Effector CD4-positive, alpha-beta T cell (primary cell): ENCODE measurements at places on chromosomes 11 and 22.

GRCh38 chr22:35124691-35125219, 58.8 kb downstream of the ISX start:
- DNase-seq: no peak

DNA sequence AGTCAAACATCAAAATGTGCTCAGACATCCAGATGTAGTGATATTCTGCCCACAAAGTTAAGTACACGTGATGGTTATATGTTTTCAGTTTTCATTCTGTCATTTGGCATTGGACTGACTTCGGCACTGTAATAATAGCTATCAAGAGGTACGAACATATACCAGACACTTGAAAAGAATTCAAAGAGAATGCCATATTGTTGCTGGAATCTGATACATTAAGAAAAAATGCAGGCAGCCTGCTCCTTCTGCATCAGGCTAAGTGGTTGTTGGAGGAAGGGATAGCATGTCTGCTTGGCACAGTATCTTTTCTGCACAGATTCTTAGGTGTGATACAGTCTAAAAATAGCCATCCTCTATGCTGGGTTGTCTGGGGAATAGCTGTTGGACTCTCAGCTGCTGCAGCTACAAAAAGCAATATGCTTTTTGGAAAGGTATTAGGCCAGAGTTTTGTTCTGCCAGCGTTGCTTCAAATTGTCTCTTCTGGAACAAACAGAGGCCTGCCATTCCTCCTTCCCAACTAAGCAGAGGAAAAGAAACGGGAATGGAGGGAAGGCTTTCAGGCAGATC, 892.6 kb downstream of the TBC1D22A start:
- DNase-seq: no peak

GRCh38 chr11:72244361-72245262, 636 bp upstream of the PHOX2A start:
- no peak for DNase-seq

GRCh38 chr11:133950874-133951326, 5.9 kb downstream of the IGSF9B start:
- no peak for DNase-seq

DNA sequence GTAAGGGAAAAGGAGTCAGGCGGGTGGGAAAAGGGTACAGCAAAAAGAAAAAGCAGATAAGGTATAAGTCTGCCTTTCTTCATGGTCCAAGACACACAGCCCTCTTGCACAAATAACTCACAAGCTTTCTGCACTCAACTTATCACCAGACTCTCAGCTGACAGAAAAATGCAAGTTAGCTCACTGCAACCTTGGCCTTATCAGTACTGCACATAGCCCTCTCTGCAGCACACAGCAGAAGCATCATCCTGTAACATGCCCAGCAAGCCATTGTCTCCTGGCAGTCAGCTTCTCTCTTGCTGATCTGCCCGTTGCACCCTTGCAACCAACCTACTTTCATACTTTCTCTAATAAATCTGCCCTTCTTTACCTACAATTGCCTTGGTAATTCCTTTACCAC, 5.8 kb downstream of the ZBTB44 start:
- no peak for DNase-seq

GRCh38 chr11:27720277-27720830, 20.1 kb upstream of the BDNF start:
- DNase-seq: no peak

- DNase-seq: no peak
Observed at GRCh38 chr11:3723014-3723708, 52.0 kb upstream of the CHRNA10 start.

- DNase-seq: no peak
Observed at GRCh38 chr11:8766043-8766987, 83.7 kb downstream of the RPL27A start.

DNA sequence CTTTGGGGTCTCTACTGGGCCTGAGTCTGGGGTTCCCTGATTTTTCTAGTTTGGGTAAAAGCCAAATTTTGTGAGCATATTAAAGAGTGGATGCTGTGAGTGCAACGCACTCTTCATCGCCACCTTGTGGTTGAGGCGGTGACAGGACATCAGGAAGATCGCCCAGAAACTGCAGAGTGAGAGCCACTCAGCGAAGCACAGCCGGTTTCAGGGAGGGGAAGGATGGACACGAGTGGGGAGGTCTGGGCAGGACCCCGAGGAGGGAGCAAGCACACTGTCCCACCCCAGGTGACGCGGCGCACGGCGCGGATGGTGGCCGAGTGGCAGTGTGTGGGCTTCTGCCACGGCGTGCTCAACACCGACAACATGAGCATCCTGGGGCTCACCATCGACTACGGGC, 9.1 kb downstream of the SELENOO start:
- peak; percentile 71 for DNase-seq

DNA sequence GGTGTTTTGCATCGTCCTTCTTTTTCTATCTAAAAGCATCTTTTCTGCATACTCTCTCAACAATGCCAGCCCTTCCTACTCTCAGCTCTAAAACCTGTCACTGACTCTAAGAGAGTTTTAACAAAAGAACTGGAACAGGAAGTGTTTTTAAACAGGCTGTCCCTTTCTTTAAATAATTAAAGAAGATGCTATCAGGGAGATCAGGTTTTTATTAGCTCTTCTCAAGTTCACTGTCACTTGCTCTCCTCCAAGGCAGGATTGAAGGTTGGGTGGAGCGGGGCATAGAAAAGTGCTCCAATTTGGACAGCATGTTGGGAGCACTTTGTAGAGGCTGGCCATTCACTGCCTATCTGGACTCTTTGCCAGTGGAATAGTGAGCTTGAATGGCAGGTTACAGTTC, 56.4 kb upstream of the BARX2 start:
- DNase-seq: no peak

- no peak for DNase-seq
Observed at GRCh38 chr11:77188633-77189491, 60.8 kb downstream of the MYO7A start.

DNA sequence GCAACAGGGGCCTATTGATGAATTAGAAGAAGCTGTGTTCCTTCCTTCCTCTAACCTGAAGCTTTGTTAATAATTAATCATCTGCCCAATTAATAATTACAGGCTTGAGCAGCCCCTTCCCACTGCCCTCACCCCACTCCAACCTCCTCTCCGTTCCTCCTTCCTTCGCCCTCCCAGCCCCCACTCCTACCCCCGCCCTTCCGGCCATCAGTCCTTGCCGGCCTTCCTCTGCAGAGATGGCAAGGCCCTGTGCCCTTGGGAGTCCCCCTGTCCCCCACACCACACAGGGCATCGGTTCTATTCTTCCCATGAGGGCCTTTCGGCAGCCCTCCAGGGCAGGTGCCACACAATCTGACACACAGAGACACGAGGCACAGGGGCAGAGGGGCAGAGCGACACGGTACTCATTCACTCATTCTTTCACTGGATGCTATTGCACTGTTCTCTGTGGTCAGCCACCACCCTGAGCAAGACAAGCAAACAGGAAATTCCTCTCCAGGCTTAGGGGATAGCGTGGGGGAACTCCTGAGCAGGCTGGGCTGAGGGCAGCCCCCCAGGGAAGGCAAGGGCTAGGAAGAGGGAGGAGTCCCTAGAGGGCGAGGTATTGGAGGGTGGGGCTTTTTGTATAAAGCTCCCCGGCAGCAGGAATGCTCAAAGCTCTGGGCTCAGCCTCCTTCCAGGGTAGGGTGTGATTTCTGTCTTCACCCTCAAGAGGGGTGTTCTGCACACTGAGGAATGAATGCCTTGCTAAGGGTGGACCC, 14.7 kb downstream of the MGAT3 start:
- no peak for DNase-seq

- peak; percentile 37 for DNase-seq
Observed at GRCh38 chr22:40533712-40534378, 102.7 kb downstream of the MRTFA start.

DNA sequence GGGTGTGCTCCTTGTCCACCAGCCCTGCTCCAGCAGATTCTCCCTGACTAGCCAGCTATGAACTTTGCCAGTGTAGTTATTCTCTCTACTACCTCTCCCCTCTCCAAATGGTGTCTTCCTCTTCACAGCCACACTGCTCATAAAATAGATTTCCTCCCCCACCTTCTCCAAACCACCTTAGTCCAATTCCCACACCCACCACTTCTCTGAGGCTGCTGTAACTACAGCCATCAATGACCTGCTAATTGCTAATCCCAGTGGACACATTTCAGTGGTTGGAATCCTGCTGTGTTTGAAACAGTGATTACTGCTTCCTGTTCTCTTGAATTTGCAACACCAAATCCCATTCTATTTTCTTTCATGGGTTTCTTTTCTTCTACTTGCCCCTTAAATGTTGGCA, 23.4 kb downstream of the SYT9 start:
- DNase-seq: no peak

DNA sequence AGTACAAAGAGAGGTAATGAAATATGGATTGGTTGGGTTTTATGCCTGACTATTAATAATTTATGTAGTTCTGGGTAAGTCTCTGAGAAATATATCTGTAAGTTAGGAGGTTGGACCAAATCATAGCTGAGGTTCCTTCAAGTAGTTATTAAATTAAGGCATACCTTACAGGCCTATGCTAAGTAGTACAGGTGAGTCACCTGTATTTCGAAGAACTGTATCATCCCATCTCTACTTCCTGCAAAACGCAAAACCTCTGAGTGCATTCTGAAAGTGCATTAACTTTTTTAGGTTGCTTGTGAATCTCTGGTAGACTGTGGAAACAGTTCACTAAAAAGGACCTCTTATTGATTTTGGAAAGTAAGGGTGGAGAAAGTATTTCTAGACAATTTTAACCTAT, 37.1 kb downstream of the APOL5 start:
- DNase-seq: no peak

- no peak for DNase-seq
Observed at GRCh38 chr22:48750826-48751440, 1076.7 kb downstream of the BRD1 start.

GRCh38 chr11:69861901-69862300, 42.7 kb upstream of the FGF3 start:
- DNase-seq: no peak

GRCh38 chr11:43922744-43923405, 19.6 kb upstream of the C11orf96 start:
- no peak for DNase-seq

DNA sequence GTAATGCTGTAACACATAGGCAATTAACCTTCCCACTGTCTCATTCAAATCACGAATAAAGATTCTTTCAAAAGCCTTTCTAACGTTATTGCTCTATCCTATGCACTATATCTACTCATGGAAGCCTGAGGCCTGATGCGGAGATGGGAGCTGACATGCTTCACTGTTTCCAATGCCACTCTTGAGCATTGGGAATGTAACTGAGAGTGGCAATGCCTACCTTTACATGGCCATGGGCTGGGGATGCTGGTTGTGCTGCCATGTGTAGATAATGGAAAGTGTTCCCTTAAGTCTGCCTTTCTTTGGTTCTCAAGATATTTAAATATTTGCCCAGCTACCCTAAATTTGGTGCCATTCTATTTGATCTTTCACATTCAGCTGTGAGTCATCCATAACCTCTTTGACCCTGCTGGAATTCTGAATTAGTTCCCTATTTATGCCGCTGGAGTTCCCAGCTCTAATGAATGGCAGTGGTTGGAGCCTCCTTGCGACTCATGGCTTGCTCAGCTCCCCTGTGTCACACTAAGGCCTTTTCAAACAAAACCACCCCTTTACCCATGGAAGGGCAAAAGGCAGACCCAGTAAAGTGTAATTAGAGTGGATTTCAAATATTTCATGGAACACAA, 21.4 kb upstream of the DKK3 start:
- DNase-seq: no peak

GRCh38 chr11:102452461-102453301, at the start of gene TMEM123:
Gene TMEM123 (minus strand): TSS chr11:102452765. CDS start chr11:102452623, 142 bp downstream.
- DNase-seq: peak; percentile 84

- no peak for DNase-seq
Observed at GRCh38 chr11:34501500-34501899, 12.1 kb downstream of the ELF5 start.

GRCh38 chr11:61327669-61328071, 5.2 kb downstream of the DDB1 start:
- DNase-seq: no peak

GRCh38 chr22:37525073-37525745, 6.0 kb upstream of the CARD10 start:
- DNase-seq: no peak

DNA sequence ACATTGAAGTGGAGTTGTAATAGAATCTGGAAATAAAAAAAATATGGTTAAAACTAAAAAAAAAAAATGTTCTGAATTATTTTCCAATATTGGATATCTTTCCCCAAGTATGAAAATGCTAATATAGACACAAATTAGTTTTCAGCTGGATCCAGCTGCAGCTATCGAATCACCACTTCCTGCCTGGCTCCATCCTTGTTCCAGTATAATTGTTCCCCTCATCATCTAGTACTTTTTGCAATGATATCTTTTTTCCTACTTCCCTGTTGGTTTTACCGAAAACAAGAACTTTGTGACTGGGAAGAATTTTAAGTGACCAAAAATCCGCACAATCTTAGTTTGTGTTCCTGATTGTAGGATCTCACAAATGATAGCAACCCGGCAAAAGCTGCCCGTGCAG, 9.4 kb downstream of the OR4D9 start:
- DNase-seq: no peak

DNA sequence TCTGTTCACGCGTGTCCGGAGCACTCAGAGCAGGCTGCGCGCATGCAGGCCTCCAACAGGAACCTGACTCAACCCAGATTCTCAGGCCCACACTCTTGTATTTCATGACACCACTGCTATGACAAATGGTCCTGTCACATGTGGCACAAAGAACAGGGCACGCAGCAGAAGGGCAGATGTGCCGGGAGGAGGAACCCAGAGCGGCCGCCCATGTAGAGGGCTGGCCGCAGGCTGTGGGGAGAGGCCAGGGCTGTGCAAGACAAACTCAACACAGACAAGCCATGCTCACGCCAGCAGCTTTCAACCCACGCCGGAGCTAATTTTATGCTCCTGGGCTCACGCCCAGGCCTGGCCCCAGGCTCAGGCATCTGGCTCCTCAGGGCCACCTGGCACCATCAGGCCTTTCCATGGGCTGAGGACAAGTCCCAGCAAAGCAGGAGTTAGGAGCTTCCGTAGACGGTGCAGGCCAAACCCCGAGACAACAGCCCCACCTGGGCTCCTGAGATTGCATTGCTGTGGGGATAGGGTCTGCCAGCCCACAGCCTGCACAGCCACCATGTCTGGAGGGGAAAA, 40.0 kb downstream of the DUSP8 start:
- no peak for DNase-seq

- no peak for DNase-seq
Observed at GRCh38 chr11:95229199-95229992, 1.6 kb downstream of the SESN3 start.

GRCh38 chr11:111699579-111700156, 66.5 kb downstream of the PPP2R1B start:
- DNase-seq: no peak

- DNase-seq: no peak
Observed at GRCh38 chr11:128690665-128691101, 3.2 kb upstream of the FLI1 start.

- DNase-seq: no peak
Observed at GRCh38 chr22:44592126-44592823, 94.2 kb upstream of the RTL6 start.
